Renal cortex interstitium (tissue), 15 donors: ENCODE measurements at places on chromosomes 1 and 21.

- DNase-seq, result no peak
These were observed 3.4 kb upstream of the C1orf53 start for GRCh38 chr1:197899037-197899436.

DNA sequence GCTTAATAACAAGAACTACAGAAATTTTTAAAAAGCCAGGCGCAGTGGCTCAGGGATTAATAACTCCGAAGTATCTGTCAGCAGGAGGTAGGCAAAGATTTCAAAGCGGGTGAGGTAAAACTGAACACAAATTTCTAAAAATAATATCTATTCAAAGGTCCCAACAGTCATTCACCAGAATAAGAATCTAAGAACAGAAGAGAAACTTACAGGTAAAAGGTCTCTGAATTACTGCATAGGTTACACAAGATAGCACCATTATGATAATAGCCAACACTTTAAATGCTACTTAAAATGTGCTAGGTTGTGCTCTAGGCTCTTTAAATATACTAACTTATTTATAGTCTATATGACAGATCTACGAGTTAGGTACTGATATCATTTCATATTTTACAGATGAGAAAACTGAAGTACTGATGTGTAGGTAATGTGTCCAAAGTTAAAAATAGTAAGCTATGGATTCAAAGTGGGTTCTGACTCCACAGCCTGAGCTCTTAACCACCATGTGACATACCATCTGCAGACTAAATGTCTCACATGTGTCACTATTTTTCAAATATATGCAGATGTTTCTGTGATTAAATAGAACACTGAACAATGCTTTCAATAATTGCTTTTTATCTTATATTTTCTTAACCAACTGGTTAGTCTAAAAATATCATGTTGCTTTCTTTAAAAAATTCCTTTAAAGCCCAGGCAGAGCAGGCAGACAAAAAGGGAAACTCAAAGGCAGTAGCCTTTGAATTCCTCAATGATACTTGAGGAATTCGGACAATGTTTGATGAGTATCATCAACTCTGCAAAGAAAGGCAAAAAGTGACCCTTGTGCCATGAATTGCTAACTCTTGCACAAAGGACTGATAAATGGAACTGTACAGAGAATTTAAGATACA, 80.5 kb upstream of the TTC39A start:
- DNase-seq, result no peak

- no peak for DNase-seq
These were observed 274.6 kb upstream of the ESRRG start for GRCh38 chr1:216997831-216998230.

GRCh38 chr21:42618707-42619102, 34.7 kb upstream of the PDE9A start:
- no peak for DNase-seq

- DNase-seq, result peak; percentile 35
These were observed 82.8 kb downstream of the UBIAD1 start for GRCh38 chr1:11355559-11356475.

GRCh38 chr1:55257958-55258357, 42.8 kb upstream of the USP24 start:
- DNase-seq, result no peak

DNA sequence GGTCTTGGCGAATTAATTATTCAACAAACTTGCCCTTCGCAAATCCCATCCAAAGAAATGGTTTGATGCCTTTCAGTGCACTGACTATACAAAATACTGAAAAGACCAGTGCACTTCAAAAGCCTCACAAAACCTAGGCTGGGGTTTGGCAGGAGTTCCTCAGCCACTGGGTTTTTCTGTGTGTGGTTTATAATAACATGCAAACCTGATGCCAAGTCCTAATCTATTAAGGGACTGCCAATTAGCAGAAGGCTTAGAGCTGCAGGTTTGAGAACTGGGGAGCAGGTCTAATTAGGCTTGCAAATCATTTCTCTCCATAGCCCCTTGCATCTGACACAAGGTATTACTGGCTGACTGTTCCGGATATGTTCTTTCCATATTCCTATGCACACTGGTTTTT, 27.7 kb downstream of the PLPP3 start:
- DNase-seq, result no peak

DNA sequence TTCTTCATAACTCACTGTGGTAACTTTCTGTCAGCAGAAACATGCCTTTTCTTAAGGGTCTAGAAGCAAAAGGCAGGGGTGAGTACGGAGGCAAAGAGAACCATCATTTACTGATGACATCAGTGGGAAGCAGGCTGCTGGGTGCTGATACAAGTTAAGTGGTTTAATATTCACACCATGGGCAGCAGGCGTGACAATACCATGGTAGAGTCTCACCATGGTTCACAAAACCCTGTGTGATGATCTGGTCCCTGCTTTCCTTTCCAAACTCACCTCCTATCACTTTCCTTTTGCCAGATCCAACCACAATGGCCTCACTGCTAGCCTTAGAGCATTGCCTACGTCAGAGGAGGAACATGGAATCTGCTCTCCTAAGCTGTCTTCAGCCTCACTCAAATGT, 8.7 kb downstream of the MAB21L3 start:
- DNase-seq, result no peak
